ENCODE measurements at places on chromosomes 12 and 14. TPM values are rescaled to one million over a fixed set of nuclear protein-coding genes. Genes with fewer than 3 reads are reported as not detected.
A peak's percentile ranks its signal among the peaks of the same experiment; 100 is the strongest.

GRIP1 gene
- total RNA-seq, result under 0.01 TPM

PLEKHD1 gene
- under 0.01 TPM for total RNA-seq

EML5 gene
- total RNA-seq, result under 0.01 TPM

MANSC4 gene
- total RNA-seq, result not detected

OR4N2 gene
- under 0.01 TPM for total RNA-seq

UBR7 gene
- 25.3 TPM for total RNA-seq

ESR2 gene
- not detected for total RNA-seq

NEUROD4 gene
- not detected for total RNA-seq

KLRK1 gene
- total RNA-seq, result not detected

- no peak for DNase-seq
- peaks cover 46% of the 10 kb centered on the region for H3K4me1 ChIP-seq
- no peak overlapping the region for H3K27ac ChIP-seq
- no peaks in the 10 kb centered on the region for H3K27me3 ChIP-seq
- H3K36me3 ChIP-seq, result peaks cover 22% of the 10 kb centered on the region
Observed at GRCh38 chr12:79553863-79554574, 136.7 kb downstream of the PAWR start.

DNA sequence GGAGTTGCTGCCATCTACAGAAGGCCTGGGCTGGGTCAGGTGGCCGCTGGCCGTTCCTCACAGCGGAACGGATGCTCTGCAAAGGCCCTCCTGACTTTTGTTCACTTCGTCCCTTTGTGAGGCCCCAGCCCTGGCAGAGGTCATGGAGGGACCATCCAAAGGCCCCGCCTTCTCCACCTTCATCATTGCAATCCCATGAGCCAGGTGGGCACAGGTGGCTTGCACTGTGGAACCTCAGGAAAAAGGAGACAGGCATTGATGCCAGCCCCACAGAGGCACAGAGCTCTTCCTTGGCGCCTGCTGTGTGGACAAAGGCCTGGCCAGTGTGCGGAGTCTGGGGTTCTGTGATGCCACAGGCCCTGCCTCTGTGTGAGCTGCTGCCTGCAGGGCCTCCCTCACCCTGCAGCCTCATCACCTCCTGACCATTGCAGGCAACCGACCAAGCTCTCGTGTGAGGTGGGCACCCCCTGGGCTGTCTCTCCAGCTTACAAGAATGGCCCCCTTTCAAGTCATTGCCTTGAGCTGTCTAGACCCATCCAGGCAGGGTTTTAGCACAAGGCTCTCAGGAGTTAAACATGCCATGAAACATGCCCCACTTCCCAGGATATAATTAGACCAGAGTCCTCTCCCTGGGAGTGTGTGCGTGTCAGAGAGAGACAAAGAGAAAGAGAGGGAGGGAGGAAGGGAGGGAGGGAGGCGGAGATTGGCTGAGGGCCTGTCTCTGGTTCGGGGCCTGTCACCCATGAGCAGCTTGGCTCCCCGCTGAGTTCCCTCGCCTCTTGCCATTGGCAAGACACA, 19.3 kb downstream of the NFKBIA start:
- H3K4me1 ChIP-seq, result peaks cover 31% of the 10 kb centered on the region
- DNase-seq, result peak; percentile 87
- no peaks in the 10 kb centered on the region for H3K36me3 ChIP-seq

DNA sequence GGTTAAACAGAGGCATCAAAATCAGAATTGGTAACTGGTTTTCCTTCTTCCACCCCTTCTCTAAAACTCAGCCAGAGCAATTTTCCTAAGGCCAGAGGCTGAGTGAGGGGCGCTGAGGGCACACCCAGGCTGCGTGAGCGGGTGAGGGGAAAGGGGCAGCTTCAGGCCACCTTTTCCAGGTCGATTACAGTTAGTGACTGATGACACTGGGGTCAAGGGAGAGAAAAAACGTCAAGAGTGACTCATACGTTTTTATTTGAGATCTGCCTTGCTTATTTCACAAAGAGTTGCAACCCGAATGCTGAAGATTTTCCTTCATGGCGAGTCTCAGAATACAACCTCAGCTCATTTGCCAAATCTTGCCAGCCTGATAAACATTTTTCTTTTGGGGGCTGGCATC, 46.7 kb upstream of the EVL start:
- peak; percentile 50 for DNase-seq
- H3K4me3 ChIP-seq, result no peak overlapping the region
- H3K4me1 ChIP-seq, result peaks cover 25% of the 10 kb centered on the region
- no peaks in the 10 kb centered on the region for H3K27me3 ChIP-seq

GRCh38 chr12:106747973-106748436, 26.5 kb upstream of the RIC8B start:
- no peak for DNase-seq
- H3K4me3 ChIP-seq, result no peak overlapping the region
- peaks cover 2% of the 10 kb centered on the region for H3K27me3 ChIP-seq
- H3K27ac ChIP-seq, result no peak overlapping the region
- H3K36me3 ChIP-seq, result no peaks in the 10 kb centered on the region
- H3K4me1 ChIP-seq, result no peaks in the 10 kb centered on the region

GRCh38 chr12:16269946-16270345, 7.5 kb downstream of the SLC15A5 start:
- no peak overlapping the region for H3K27ac ChIP-seq
- H3K4me3 ChIP-seq, result no peak overlapping the region
- H3K27me3 ChIP-seq, result no peaks in the 10 kb centered on the region
- no peaks in the 10 kb centered on the region for H3K4me1 ChIP-seq
- no peaks in the 10 kb centered on the region for H3K36me3 ChIP-seq

DNA sequence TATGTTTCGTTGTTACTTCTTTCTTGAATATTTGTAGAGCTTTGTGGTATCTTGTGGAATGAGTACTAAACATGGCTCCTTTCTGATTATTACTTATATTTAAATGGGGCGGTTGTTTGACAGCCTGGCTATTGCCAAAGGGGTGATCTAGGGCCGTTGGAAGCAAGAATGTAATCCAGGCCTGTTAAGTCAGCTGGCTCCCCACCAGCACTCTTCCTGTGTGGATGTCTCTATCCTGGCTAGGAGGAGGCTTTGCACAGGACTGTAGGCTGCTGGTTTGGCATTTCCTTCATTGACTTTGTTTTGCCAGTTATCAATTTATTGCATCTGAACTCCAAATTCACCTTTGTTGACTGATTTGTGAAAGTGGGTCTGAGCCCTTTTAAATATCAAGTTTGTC, 5.6 kb downstream of the FAM234B start:
- no peak overlapping the region for H3K27ac ChIP-seq
- H3K4me3 ChIP-seq, result no peak overlapping the region
- no peak for DNase-seq
- H3K4me1 ChIP-seq, result peaks cover 15% of the 10 kb centered on the region
- H3K27me3 ChIP-seq, result no peaks in the 10 kb centered on the region

- DNase-seq, result no peak
- H3K4me1 ChIP-seq, result no peaks in the 10 kb centered on the region
- no peak overlapping the region for H3K4me3 ChIP-seq
- H3K27ac ChIP-seq, result no peak overlapping the region
- no peaks in the 10 kb centered on the region for H3K27me3 ChIP-seq
Observed at GRCh38 chr14:30077946-30078345, 150.3 kb upstream of the PRKD1 start.

DNA sequence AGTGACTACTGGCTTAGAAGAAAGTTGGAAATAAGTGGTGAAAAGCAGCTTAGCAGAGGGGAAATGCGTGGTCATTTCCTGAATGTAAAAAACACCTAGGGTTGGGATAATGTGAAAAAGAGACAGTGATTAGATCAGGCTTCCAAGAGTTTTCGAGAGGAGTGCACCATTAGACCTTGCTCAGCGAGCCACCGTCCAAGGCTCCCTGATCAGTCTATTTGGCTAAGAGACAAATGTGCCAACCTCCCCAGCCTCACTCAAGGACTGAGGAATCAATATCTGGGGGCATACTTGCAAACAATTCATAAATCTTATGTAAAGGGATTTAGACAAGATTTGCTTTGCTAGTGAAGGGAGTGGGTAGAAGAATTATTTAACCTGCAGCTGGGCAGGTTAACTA, 594.5 kb downstream of the NRXN3 start:
- no peaks in the 10 kb centered on the region for H3K4me1 ChIP-seq
- H3K27ac ChIP-seq, result no peak overlapping the region
- H3K27me3 ChIP-seq, result no peaks in the 10 kb centered on the region
- DNase-seq, result no peak
- H3K4me3 ChIP-seq, result no peak overlapping the region

- H3K36me3 ChIP-seq, result no peaks in the 10 kb centered on the region
- no peak overlapping the region for H3K27ac ChIP-seq
- DNase-seq, result no peak
- H3K4me3 ChIP-seq, result no peak overlapping the region
- H3K4me1 ChIP-seq, result peaks cover 7% of the 10 kb centered on the region
Observed at GRCh38 chr14:64701660-64702059, 2.6 kb upstream of the PLEKHG3 start.

DNA sequence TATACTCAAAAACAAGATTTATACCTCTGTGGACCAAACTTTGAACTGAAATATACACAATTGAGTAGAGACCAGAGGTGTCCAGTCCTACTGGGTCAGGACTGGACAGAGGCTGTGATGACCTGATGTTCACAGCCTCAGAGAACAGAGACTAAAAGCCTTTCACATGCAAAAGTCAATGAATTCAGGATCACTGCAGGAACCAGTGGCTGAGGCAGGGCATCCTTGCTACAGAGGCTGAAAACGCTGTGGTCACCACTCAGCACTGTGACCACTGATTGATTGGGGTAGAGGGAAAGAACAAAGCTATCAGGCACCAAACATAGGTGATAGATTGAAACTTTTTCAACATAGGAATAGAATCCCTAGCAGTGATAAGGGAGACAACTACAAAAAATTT, 25.1 kb downstream of the GRIP1 start:
- H3K27me3 ChIP-seq, result peaks cover 8% of the 10 kb centered on the region
- H3K27ac ChIP-seq, result no peak overlapping the region
- H3K4me1 ChIP-seq, result no peaks in the 10 kb centered on the region
- DNase-seq, result no peak

DNA sequence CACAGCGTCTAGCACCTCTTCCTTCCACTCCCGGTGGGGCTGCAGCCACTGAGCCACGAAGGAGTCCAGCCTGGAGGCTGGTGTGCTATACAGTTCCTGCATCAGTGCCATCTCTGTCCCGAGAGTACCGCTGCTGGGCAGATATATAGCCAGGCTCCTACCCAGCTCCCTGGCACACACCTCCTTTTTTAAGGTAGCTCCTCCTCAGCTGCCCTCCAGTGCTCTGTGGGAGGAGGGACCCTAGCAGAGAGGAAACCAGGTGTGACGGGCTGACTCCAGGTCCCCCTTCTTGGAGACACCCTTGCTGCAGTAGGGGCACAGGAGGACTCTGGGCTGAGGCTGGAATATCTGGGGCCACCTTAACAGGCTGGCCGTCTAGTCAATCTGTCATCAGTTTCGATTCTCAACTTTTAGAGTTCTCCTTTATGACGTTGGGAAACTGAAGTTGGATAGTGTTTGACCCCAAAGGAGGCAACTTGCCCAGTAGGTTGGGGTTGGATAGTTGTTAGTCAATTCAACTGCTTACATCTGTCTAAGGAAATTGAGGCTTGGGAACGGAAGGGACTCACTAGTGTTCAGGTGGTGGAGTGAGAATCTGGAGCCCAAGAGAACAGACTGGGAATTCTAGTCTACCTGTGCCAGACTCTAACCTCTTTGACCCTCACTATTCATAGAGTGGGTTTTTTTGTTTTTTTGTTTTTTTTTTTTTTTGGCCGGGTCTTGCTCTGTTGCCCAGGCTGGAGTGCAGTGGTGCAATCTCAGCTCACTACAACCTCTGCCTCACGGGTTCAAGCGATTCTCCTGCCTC, at the start of gene OASL:
TSS of gene OASL (minus strand) at position 386 of the 808 bp plus-strand sequence. CDS start at position 111, 275 bp downstream.
- peak; percentile 83 for DNase-seq
- H3K4me3 ChIP-seq, result peak within 1 kb of the TSS; percentile 76
- H3K4me1 ChIP-seq, result peaks cover 36% of the 10 kb centered on the region
- H3K27me3 ChIP-seq, result no peaks in the 10 kb centered on the region

GRCh38 chr12:119772431-119772830, 104.5 kb downstream of the PRKAB1 start:
- no peaks in the 10 kb centered on the region for H3K27me3 ChIP-seq
- H3K27ac ChIP-seq, result no peak overlapping the region
- peaks cover 10% of the 10 kb centered on the region for H3K36me3 ChIP-seq
- peaks cover 17% of the 10 kb centered on the region for H3K4me1 ChIP-seq
- H3K4me3 ChIP-seq, result no peak overlapping the region
- DNase-seq, result no peak

- H3K36me3 ChIP-seq, result peaks cover 74% of the 10 kb centered on the region
- no peaks in the 10 kb centered on the region for H3K27me3 ChIP-seq
- no peak overlapping the region for H3K27ac ChIP-seq
Observed at GRCh38 chr12:124334976-124335375, 40.1 kb downstream of the RFLNA start.

GRCh38 chr14:53539489-53540126, 386.5 kb upstream of the DDHD1 start:
- no peaks in the 10 kb centered on the region for H3K27me3 ChIP-seq
- H3K4me1 ChIP-seq, result peaks cover 8% of the 10 kb centered on the region

- DNase-seq, result no peak
- no peaks in the 10 kb centered on the region for H3K36me3 ChIP-seq
- H3K4me3 ChIP-seq, result no peak overlapping the region
- H3K27ac ChIP-seq, result no peak overlapping the region
Observed at GRCh38 chr12:117567644-117568216, 206.3 kb upstream of the NOS1 start.

DNA sequence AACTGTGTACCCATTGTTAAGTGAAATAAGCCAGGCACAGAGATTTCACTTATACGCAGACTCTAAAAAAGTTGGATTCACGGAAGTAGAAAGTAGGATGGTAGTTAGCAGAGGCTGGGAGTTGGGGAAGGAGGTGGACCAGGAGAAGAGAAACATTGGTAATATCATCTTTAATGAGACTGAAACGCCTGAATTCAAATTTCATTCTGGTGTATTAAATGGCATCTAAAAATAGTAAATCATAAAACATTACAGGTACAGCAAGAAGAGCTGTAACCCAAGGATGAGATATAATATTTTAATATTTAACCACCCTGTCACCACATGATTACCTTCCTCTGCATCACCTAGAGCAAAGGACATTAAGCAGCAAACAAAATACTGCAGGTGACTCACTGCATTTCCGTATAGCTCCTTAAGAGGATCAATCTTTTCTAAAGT, 99.4 kb downstream of the EPS8 start:
- H3K4me3 ChIP-seq, result no peak overlapping the region
- H3K27me3 ChIP-seq, result no peaks in the 10 kb centered on the region
- H3K4me1 ChIP-seq, result peaks cover 69% of the 10 kb centered on the region
- DNase-seq, result no peak
- peaks cover 3% of the 10 kb centered on the region for H3K36me3 ChIP-seq
- peak overlapping the region; percentile 85 for H3K27ac ChIP-seq
